Fibroblast of lung (primary cell): ENCODE measurements at places on chromosomes 16 and 17.

GRCh38 chr17:72711521-72712310 lies 380.8 kb downstream of the SLC39A11 start:
- no peak for DNase-seq

GRCh38 chr16:89089120-89089519 lies 4.5 kb upstream of the ACSF3 start:
- DNase-seq = no peak

- DNase-seq = no peak
Measured at GRCh38 chr17:35900280-35900679, 20.1 kb upstream of the CCL5 start.

DNA sequence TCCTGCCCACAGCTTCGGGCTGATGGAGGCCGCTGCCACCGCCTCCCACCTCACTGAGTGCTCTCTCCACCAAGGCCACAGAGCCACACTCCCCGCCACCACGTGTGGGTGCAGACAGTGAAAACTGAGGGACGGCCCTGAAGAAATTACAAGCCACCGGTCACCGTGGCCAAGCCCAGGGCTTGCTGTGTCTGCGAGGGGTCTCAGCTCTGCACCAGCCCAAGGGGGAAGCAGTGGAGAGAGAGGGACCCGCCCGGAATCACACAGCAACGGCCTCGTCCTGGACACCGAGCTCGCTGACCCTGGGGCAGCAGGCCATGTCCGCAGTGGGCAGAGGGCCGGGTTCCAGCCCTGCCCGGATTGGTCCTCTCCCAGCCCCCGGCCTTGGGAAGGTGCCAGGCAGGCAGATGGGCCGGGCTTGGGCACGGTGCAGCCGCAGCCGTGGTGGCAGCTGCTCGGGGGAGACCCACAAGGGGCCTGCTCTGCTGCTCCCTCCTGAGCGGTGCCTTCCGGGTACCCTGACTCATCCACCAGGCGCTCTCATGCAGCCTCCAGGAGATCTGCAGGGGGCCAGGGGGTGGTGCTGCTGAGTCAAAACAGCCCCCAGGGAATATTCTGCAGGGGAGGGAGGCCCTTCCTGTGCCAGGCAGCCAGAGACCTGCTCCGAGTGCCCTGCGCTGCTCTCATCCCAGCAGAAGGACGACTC lies 52.0 kb downstream of the CBFA2T3 start:
- peak; percentile 78 for DNase-seq

DNA sequence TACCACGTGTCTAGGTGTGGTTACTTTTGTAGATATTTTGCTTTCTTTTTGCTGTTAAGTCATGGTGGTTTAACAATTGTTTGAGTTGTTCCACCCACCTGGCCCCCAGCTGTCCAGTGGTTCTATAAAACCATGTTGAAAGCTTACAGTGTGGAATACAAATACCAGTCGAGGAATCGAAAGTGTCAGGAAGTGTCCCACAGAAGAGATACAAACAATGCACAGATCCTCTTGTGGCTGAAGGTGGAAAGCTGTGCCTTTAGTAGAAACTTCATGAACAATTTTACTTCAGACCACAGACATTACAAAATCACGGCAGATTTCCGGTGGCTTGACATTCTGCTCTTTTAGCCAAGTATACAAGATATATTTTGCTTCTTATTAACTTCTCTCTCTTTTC lies 782.4 kb upstream of the SOX9 start:
- peak; percentile 60 for DNase-seq

GRCh38 chr17:17711641-17712162 lies 30.4 kb downstream of the RAI1 start:
- DNase-seq = no peak

- peak; percentile 76 for DNase-seq
Measured at GRCh38 chr17:35931794-35932425, 1.3 kb upstream of the RDM1 start.

DNA sequence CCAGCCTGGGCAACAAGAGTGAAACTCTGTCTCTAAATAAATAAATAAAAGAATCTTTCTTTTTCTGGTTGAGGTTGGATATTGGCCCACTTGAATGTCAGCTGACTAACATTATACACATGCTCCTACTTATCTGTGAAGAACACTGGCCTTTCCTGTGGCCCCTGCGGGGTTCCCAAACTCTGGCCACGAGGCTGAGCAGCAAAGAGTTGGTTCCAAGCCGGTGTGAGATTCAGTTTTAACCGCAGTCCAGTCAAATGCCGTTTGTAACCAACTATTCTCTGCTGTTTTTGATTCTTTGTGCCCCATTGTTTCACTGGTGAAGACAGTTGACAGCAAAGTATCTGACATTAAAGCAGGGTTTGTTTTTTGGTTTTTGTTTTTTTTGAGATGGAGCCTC lies 11.2 kb downstream of the ETV4 start:
- no peak for DNase-seq

GRCh38 chr16:46729326-46729995 lies 18.7 kb downstream of the MYLK3 start:
- no peak for DNase-seq
